Stimulated activated CD4-positive, alpha-beta T cell treated with anti-CD3 and anti-CD28 coated beads, Interleukin-12 subunit alpha, Interleukin-12 subunit beta, amount 100 ng/mL, for 48 hours (primary cell): ENCODE measurements at places on chromosomes 12 and 14.

- no peak for DNase-seq
These were observed 581.1 kb downstream of the SLC16A7 start for GRCh38 chr12:60176891-60177290.

DNA sequence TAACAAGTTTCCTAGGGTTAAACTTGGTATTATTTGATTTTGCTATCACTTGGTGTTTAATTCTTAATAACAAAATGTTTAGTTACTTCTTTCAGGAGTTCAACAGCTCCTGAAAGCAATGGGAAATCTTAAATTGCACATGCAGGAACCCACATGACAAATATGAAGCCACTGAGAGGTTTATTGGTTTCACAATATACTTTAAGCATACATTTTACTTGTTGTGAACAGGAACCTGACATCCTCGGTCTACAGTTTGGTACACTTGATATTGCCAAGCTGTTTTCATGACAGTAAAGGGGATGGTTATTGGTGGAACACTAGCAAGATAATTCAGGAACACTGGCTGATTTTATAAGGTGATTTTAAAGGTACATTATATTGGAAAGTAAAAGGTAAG lies 46.2 kb downstream of the SLC38A1 start:
- no peak for DNase-seq

GRCh38 chr12:15830538-15830937 lies 41.4 kb upstream of the EPS8 start:
- no peak for DNase-seq

- no peak for DNase-seq
These were observed 7.9 kb downstream of the METTL25 start for GRCh38 chr12:82366197-82366596.

DNA sequence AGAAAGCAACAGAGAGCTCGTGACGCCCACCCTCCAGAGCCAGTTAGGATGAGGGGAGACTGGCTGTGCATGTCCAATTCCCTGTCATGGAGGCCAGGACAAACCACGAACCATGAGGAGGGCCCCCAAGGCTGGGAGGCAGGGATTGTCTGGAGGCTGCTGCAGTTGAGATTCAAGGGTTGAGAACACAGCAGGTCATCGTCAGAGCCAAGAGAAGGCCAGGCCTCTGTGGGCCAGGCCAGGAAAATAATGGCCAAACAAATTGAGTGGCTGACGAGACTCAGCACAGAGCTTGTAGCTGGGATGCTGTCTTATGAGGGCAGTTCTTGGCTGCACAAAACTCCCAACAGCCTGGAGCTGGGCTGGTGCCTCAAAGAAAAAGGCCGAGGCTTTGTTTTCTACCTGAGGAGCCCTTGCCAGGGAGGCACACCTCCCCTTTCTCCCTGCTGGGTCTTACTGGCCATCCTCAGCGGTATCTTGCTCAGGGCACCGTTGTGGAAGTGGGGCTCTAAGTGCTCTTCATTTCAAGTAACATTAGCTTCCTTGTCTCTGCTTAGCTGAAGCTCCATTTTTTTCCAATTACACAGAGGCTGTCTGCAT lies 665.9 kb downstream of the BCL11B start:
- no peak for DNase-seq

- DNase-seq: no peak
These were observed at the start of gene AKAP5 for GRCh38 chr14:64465191-64465822. TSS of gene AKAP5 (plus strand) at chr14:64465499. CDS start at chr14:64468395, 2,896 bp downstream.

GRCh38 chr12:13713556-13714410 lies 267.6 kb downstream of the GRIN2B start:
- no peak for DNase-seq

- DNase-seq: no peak
These were observed 60.8 kb downstream of the SLC24A4 start for GRCh38 chr14:92383805-92384204.

GRCh38 chr12:15982471-15982870 lies 71.3 kb downstream of the DERA start:
- DNase-seq: no peak

GRCh38 chr12:238116-238515 lies 24.2 kb upstream of the SLC6A12 start:
- DNase-seq: no peak

DNA sequence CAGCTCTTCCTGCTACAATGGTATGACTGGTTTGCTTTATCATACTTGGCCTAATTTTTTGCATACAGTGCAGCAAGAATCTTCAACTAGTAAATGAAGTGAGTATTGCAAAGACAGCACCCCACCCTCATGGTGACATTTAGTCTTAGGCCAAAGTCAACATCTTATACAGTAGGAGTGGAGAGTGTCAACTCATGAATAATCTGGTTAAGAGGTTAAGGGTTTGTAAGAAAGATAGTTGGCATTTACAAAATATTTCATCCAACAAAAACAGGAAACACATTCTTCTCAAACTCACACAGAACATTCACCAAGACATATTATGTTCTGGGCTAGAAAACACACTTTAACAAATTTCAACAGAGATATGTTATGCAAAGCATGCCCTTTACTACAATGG lies 2.2 kb upstream of the OAS1 start:
- no peak for DNase-seq

- no peak for DNase-seq
These were observed 26.6 kb downstream of the DDX51 start for GRCh38 chr12:132117558-132117875.

GRCh38 chr12:9050521-9051157 lies 61.3 kb downstream of the KLRG1 start:
- no peak for DNase-seq

DNA sequence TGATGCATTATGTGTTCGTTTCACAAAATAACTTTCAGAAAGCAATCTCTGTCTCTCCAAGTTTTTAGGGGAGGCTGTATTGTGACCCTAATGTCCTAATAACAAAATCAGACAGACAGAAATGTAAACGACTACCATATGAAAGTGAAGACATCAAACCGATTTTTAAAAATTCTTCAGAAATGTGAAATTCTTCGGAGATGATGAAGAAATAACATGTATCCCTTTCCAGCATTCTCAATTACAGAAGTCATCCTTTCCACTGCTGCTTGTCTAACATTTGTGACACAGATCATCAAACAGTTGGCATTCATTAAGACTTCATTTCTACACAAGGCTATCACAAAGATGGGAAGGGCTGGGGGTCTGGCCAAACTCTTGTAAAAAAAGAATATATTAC lies 41.0 kb downstream of the DMAC2L start:
- DNase-seq: no peak

- no peak for DNase-seq
These were observed 6.9 kb upstream of the TSPAN8 start for GRCh38 chr12:71164568-71165197.

GRCh38 chr14:20486684-20487395 lies 17.6 kb downstream of the PNP start:
- no peak for DNase-seq

- no peak for DNase-seq
These were observed 316.3 kb downstream of the GPHN start for GRCh38 chr14:66824251-66824650.

GRCh38 chr14:24145690-24146452 lies 539 bp downstream of the PSME2 start:
- no peak for DNase-seq

DNA sequence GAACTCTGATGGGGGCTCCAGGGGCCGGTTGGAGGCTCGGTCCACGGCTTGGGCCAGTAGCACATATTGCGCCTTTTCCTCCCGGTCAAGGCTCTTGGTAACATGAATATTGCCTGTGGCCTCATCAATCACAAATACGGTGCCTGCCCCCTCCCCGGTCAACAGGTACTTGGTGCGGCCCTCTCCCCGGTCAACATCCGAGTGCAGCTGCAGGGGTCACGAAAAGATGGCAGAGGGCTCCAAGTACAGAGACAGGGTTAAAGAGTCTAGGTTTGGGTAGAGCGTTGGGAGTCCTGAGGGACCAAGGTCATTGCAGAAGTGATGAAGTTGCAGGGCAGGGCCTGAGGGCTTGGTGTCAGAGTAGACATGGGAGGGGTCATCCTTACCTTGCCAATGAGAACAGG lies 2.2 kb downstream of the CDH24 start:
- no peak for DNase-seq

DNA sequence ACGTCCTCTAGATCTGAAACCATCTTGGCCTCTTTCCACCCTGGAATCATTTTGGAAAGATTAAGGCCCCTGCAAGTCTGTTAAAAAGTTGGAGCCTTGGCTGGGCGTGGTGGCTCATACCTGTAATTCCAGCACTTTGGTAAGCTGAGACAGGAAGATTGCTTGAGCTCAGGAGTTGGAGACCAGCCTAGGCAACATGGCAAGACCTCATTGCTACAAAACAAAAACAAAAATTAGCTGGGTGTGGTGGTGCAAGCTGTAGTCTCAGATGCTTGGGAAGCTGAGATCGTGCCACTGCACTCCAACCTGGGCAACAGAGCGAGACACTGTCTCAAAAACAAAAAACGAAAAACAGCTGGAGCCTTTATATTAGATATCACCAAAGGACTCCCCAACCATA lies 10.9 kb upstream of the ABCD4 start:
- DNase-seq: no peak

DNA sequence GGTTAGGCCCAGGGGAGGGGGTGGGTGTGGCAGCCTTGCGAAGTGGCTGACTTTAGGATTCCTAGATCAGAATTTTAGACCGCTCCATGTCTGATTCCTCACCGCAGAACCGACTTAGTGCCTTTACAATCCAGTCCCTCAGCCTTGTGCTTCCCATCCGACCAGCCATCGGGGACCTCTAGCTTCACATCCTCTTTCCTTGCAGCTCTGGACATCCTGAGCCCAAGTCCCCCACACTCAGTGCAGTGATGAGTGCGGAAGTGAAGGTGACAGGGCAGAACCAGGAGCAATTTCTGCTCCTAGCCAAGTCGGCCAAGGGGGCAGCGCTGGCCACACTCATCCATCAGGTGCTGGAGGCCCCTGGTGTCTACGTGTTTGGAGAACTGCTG lies 557 bp downstream of the COPS7A start:
- DNase-seq: no peak

DNA sequence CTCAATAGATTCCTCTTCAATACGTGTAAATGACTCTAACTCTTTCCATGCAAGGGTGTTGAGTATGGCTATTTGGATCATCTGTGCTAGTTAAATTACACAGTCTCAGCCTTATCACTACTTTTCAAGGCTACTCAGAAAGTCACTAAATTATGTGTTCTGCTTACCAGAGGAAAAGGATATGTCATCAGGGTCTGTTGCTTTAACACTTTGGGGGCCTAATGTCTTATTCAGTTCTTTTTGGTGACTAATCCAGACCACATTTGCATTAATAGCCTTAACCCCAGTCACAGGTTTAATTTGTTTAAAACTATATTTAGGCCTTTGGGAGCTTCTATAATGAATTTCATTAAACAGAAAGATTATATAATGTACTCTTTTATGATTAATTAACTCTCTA lies 649.3 kb downstream of the RPS29 start:
- no peak for DNase-seq
